ENCODE measurements at places on chromosomes 4 and X.

- DNase-seq, result no peak
Measured at GRCh38 chr4:1033840-1034551, 22.6 kb downstream of the FGFRL1 start.

DNA sequence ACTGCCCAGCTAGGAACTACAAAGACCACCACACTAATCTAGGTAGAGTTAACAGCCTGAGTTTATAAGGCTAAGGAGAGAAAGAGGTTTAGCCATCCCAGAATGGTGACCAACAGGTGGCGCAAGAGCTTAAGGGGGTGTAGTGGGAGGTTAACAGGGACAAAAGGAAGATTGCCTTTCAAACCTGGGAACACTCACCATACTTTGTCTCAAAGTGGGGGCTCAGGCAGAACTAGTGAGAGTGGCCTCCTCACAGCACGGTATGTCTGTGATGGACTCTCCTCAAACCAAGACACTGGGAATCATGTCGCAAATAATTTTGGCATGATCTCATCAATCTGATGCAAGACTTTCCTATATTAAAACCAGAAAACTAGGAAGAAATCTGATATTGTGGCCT is 23.4 kb downstream of the CCNI start:
- DNase-seq, result peak; percentile 34

GRCh38 chrX:6095469-6095868 is 133.2 kb downstream of the NLGN4X start:
- DNase-seq, result no peak

GRCh38 chr4:104420766-104421165 is 73.9 kb downstream of the CXXC4 start:
- DNase-seq, result no peak

DNA sequence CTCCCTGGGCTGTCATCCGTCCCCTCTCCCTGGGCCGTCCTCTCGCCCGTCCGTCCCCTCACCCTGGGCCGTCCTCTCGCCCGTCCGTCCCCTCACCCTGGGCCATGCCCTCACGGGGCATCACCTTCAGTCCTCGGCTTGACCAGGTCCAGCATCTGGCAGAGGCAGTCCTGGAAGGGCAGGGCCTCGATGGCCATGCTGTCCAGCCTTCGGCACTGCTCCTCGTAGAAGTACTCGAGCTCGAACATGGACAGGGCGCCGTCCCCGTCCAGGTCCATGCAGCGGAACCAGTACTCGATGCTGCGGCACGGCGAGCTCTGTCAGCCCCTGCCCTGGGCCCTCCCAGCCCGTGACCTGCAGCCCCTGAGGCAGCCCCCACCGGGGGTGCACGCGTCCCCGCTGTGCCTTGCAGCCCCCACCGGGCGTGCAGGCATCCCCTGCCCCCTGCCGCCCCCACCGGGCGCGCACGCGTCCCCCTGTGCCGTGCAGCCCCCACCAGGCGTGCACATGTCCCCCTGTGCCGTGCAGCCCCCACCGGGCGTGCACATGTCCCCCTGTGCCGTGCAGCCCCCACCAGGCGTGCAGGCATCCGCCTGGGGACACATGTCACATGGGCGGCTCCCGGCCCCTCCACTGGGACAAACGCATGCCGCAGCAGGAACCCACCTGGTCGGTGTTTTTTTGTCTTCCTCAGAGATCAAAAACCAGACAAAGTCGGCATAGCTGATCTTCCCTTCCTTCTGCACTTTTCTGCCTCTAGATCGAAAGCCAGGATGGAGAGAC is 22.2 kb upstream of the GTPBP6 start:
- no peak for DNase-seq

DNA sequence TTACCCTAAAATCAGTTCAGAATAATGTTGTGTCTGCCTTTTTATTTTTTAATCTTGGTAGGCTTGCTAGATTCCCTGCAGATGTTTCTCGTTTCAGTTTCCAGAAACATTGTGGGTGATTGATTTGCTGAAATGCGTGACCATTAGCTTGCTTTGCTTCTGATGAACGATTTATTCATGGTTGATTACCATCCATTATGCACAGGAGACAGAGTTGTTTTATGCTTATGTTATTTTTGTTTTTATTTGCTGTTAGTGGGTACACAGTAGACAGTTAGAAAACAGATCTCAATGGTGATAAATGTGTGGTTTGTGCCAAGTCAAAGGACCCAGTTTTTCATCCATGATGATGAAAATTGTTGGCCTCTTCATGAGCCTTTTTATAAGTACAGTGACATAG is 455.6 kb upstream of the BOD1L1 start:
- no peak for DNase-seq

- DNase-seq, result no peak
Measured at GRCh38 chr4:105232374-105232773, 85.7 kb downstream of the TET2 start.

GRCh38 chr4:151226004-151226932 is 50.7 kb upstream of the PRSS48 start:
- DNase-seq, result no peak
